Ascending aorta (tissue), 2 donors: ENCODE measurements at places on chromosomes 1 and 21.

GRCh38 chr1:43348343-43348808 is 10.4 kb upstream of the CDC20 start:
- peak; percentile 66 for DNase-seq

DNA sequence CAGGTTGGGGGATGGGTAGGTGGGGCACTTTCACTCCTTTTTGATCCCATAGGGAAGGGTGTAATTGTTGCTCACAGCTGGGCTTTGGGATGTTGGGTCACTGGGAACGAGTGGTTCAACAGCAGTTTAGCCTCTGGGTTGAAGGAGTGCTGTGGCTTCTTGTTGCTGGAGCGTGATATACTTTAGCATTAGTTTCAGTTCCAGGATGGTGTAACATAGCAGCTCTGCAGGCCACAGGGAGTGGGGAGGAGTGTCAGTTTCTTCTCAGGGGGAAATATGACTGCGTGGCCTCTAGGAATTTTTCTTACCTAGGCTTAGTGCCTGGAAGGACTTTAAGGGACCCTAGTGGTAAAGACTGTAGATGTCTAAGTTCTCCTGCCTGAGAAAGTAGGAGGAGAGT is 1105.3 kb upstream of the TMPRSS15 start:
- no peak for DNase-seq

GRCh38 chr1:218284377-218284916 is 646 bp upstream of the RRP15 start:
- DNase-seq = no peak

DNA sequence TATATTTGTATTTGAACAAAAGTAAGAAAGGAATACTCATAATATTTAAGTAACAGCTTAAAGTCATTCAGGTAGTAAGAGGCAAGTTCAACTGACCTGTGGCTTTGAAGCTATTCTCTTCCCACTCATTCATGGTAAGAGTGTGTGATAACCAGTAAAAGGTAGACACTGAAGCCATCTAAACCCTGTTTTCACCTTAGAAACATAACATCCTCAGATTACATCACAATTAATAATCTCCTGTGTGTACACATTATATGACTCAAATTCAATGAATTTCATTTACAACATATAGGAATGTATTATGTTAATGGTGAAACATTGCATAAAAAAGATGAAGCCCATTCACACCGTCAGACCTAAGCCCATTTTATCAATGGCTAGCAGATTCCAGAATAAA is 364.8 kb upstream of the SNX7 start:
- no peak for DNase-seq

- no peak for DNase-seq
These were observed 20.9 kb downstream of the STYXL2 start for GRCh38 chr1:167114725-167115124.

DNA sequence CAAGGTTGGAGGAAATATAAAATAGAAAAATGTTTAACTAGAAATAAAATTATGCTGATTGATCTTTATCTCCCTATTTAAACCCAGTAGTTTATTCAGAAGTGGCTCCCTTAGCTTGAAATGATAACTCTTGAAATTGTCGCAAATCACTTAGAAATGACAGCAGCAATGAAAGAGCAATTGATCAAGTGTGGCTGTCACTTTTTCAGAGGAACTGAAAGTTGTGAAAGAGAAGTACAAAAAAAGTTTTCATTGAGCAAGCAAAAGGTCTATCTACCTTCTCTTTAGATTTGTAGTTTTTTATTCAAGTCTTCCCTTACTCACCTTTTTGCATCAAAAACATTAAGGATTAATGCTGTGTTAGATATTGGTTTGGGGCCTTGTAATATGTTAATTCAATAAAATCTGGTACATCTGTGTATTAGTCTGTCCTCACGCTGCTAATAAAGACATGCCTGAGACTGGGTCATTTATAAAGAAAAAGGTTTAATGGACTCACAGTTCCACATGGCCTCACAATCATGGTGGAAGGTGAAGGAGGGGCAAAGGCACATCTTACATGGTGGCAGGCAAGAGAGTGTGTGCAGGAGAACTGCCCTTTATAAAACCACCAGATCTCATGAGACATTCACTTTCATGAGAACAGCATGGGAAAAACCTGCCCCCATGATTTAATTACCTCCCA is 48.3 kb downstream of the LRRC8C start:
- DNase-seq = no peak

GRCh38 chr1:209590405-209590804 is 6.9 kb downstream of the CAMK1G start:
- DNase-seq = no peak

DNA sequence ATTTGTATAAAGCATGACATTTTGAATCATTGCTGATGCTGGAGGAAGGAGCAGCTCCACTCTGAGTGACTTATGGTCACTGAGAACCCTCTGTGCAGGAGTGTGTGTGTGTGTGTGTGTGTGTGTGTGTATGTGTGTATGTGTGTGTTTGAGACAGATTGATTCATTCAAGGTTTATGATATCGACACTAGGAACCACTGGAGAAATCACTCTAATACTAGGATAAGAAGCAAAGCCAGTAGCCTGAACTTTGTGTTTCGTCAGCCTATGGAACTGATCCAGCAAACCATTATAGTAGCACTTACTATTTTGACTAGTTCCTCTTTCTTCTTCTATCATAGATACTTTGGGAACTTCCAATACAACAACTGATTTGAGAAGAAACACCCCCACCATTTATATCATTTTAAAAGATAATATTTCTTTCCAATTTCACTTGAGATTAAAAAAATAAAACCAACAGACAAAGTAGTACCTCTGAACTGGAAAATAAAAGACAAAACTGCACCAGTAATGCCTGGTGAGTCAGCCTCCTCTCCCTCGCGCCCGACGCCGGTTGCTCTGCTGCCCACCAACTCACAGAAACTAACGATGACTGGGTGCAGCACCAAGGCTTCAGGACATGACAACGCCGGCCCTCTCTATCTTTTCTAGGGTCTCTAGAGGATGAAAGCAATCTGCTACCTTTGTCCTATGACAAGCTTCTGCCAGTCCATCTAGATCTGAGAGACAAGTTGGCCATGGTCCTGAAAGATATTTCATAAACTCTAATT is 20.9 kb downstream of the SLAMF1 start:
- DNase-seq = no peak

GRCh38 chr1:225851805-225852204 is 30.4 kb downstream of the TMEM63A start:
- DNase-seq = no peak

DNA sequence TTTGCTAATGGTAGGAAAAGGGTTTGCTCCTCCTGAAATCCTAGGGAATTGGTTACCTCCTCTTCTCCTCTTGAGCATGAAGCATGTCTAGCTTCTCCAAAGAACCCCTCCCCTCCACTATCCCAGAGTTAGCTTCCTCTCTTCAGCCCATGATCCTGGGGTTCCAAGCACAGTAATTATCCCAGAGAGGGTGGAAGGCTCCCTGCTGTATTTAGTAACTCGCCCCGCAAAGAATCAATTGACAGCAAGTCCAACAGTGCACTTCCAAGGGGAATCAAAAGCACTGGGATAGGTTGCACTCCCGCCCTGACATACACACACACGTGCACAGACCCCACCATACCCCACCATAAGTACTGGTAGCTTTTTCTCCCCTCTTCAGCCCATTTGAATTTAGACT is 3.1 kb downstream of the S100A8 start:
- no peak for DNase-seq

- DNase-seq = no peak
These were observed 31.9 kb downstream of the ZMYM1 start for GRCh38 chr1:35111106-35111505.

DNA sequence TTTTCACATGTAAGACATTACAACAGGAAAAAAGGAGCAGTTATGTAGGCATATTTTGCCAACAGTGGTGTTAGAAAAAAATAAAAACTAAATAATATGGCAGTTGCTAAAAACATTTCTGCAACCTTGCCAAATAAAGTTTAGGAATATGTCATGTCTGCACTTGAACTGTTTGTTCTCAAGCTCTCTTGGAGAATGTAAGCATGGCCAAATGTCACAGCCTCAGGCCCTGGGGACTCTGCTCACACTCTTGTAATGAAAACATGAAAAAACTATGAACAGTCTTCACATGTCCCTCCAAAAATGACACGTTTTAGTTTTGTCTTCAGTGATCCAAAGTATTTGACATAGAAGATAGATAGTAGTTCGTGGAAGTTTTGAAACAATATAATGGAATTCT is 753.3 kb downstream of the LTN1 start:
- DNase-seq = no peak

DNA sequence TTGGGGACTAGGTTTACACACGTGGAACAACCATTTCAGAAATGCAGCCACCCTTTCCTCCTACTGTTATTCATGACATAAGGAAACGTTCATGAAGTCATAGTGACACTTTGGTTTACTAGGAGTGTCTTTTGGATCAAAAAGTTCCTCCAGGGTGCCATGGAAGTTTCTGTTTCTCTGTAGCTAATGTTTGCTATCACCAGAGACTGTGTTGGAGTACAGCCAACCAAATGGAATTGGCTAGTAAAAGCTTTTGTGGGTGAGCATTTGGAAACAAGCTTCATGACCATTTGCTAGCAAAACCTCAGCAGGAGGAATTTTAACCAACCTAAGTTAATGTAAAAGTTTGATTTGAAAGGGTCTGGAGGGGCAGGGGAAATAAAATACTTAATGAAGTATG is 43.9 kb upstream of the ADGRL2 start:
- no peak for DNase-seq

- DNase-seq = no peak
These were observed 11.1 kb downstream of the ATP6V1G3 start for GRCh38 chr1:198529414-198529813.

DNA sequence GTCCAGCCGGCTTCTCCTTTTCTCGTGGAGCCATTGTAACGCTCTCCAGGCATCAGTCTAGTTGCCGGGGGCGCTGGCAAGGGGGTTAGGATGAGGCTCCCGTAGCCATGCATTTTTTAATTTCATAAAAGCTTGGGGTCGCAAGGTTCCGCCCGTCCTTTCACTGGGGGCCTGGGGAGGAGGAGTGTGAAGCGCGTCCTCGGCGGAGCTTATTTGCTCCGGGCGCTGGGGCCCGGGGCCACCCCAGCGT is 1.6 kb downstream of the ADGRL2 start:
- no peak for DNase-seq

- no peak for DNase-seq
These were observed 48.5 kb downstream of the UTP25 start for GRCh38 chr1:209876078-209876800.

- no peak for DNase-seq
These were observed 213.4 kb downstream of the APP start for GRCh38 chr21:25956993-25957714.

- no peak for DNase-seq
These were observed 36.9 kb upstream of the EDEM3 start for GRCh38 chr1:184791550-184791900.

DNA sequence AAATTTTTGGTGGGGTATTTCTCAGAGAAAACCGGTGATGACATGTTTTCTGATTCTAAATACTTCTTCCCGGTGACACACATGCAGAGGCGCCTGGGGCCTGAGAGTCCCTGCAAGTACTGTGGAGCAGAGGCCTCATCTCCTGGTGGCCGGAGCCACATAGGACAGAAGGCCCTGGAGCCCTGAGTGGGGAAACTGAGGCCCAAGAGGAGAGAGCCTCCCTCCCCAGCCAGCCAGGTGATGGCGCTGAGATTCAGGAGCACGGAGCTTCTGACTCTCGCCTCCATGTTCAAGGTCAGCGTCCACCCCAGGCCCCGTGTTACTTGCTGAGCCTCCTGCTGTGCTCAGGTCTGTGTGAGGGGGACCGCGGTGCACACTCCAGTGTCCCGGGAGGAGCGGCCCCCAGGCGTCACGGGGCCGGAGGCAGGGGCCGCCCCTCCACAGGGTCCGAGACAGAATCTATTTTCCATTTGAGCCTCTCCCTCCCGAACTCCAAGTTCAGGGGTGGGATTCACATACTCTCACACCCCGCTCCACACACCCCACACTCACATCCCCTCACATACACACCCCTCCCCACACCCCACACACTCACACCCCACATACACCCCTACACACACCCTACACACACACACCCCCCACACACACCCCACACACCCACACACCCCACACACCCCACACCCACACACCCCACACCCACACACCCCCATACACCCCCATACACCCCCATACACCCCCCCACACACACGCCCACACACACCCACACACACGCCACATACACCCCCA is 43.8 kb downstream of the SLX9 start:
- DNase-seq = no peak

DNA sequence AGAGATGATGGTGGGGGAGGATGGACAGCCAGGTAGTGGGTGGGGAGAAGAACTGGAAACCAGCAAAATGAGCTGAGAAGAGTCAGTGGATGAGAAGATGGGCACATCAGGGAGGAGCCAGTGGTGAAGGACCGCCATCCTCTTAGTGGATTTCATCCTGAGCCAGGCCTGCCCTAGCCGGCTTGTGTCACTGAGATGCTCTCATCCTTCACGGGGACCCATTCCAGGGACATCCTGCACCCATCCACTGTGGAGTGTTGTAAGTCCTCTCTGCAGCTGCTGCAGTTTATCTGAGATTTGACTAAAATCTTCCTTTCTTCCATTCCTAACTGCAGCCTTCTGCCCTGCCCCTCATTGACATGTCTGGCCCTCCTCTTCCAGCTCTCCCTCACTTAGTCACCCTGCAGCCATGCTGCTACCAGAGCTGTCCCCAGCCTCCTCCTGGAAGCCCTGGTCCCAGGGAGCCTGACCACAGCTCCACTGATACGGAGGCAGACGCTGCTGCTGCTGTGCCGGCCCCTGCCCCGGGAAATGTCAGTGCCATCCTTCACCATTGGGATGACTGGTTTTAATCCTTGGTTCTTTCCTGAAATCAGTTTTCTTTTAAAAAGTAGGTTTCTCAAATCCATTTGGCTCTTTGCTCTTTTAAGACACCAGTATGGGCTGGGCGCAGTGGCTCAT is 33.2 kb downstream of the STUM start:
- no peak for DNase-seq

- no peak for DNase-seq
These were observed 56.6 kb upstream of the CR2 start for GRCh38 chr1:207397525-207397926.

- DNase-seq = no peak
These were observed 19.8 kb upstream of the LY9 start for GRCh38 chr1:160776178-160776577.

DNA sequence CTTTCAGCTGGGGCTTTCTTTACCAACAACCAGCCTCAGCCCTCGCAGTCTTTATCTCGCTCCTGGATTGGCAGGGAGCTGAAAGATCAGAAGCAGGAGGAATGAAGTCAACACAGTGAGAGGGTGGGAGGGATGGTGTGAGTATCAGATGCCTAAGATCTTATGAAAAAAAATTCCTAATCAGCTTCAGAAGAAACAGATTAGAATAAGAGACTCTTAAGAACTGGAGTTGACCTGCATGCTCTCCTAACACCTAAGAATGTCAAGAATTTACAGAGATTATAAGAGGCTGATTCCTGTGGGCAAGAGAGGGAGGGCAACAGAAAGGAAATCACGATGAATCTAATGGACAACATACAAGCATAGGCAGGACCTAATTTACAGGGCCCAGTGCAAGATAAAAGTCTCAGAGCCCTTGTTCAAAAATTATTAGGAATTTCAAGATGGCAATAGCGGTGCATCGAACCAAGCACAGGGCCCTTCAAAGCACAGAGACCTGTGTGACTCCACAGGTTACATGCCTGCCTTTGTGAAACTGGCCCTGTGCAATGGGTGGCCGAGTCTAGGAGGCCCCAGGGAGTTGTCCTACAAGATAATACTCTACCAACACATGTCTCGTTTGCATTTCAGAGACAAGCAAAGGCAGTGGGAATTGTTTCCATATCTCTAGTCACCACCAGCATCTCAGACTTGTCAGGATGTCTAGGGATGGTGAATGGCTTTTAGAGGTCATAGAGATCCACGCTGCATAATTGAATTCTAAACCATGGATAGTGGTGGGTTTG is 65.3 kb upstream of the PPP2R5A start:
- DNase-seq = no peak
